ENCODE measurements at places on chromosomes 12 and 14. TPM values are rescaled to one million over a fixed set of nuclear protein-coding genes. Genes with fewer than 3 reads are reported as not detected.

KRT79 gene
- not detected for polyA plus RNA-seq

BAZ1A gene
- polyA plus RNA-seq = 26.7 TPM

ZNF384 gene
- polyA plus RNA-seq = 86.3 TPM

P2RX2 gene
- polyA plus RNA-seq = 24.1 TPM

C14orf180 gene
- 0.22 TPM for polyA plus RNA-seq

SIX6 gene
- not detected for polyA plus RNA-seq

RPL10L gene
- polyA plus RNA-seq = 0.70 TPM

GRCh38 chr14:72657214-72657921 lies 236.5 kb downstream of the DPF3 start:
- DNase-seq = no peak

DNA sequence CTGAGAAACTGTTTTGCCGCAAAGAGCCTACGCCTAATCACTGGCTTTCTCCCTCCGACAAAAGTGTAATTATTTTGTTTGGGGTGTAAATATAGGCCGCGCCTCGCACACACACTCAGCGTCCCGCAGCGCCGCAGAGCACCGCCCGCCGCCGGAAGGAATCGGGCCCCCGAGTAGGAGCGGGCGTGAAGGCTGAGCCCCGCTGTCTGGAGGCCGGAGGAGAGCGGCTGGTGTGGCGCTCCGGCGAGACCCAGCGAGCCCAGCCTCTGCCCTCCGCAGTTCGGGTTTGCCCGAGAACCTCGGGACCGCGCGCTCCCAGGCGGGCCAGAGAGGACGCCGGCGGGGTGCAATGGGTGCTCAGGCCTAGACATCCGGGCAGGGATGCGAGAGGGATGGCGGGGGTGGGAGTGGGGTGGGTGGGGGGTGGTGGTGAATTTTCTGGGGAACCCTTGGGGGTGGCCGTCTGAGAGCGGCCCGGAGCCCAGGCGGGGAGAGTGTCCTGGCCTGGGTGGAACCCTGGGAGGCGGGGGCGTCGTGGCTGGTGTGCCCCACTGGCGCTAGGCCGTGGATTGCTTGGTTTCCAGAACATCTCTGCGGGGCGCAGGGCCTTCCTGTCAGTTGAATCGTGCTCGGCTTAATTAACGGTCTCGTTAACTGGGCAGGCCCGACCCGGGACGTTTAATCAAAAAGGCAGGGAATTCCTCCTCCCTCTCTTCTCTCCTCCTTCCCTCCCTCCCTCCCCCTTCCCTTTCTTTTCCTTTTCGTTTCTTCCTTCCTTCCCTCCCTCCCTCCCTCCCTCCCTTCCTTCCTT lies 4.7 kb upstream of the LHX5 start:
- DNase-seq = no peak

DNA sequence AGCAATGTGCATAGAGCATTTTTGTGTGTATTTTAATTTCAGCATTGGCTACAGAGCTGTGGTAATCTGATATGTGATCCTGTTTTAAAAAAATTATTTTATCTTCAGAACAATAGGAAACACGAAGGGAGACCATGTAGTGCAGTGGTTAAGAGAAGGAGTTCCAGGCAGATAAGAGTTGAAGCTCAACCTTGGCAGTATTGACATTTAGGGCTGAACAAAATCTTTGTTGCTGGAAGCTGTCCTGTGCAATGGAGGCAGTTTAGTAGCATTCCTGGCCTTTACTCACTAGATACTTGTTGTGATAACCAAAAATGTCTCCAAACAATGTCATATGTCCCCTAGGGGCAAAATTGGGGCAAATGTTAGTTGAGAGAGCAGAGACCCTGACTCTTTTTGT lies 59.2 kb downstream of the CHST11 start:
- no peak for DNase-seq

DNA sequence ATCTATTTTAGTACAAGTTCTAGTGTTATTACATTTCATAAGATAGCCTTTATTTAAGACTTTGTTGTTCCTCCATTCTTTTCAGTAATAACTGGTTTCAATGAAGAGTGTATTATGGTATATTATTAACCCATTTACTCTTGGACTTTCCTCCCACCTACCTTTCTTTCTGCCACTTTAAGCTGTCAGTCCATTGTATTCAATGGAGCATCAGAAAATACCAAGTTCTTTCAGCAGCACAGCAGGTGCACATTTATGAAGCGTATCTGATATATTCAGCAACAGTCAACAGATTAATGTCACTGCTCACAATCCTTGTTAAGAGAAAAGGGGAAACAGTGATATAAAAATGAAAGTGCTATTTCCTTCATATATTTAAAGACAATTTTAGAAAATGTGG lies 660.9 kb downstream of the C12orf50 start:
- DNase-seq = no peak

GRCh38 chr12:119931402-119931801 lies 54.3 kb upstream of the CIT start:
- no peak for DNase-seq

DNA sequence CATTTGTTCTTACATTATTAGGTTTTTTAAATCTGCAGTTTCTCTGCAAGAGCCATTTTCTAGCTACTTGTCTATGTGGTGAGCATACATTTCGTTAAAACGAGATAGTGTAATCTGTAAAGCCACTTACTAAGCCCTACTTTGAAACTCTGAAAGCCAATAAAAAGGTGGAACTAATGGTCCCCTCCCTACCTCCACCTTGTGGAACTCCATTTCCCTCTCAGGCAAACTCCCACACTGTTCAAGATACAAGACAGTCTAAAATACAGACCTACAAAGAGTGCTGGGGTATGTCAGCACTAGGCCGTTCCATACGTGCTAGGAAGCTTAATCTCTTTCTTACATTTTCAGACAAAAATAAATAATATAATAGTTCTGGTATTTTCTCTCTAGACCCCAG lies 74.1 kb downstream of the DUSP6 start:
- DNase-seq = no peak

- no peak for DNase-seq
These were observed 60.7 kb downstream of the SPPL3 start for GRCh38 chr12:120843472-120843871.
